ENCODE measurements at places on chromosomes 11 and 22. TPM values are rescaled to one million over a fixed set of nuclear protein-coding genes. Genes with fewer than 3 reads are reported as not detected.

DNA sequence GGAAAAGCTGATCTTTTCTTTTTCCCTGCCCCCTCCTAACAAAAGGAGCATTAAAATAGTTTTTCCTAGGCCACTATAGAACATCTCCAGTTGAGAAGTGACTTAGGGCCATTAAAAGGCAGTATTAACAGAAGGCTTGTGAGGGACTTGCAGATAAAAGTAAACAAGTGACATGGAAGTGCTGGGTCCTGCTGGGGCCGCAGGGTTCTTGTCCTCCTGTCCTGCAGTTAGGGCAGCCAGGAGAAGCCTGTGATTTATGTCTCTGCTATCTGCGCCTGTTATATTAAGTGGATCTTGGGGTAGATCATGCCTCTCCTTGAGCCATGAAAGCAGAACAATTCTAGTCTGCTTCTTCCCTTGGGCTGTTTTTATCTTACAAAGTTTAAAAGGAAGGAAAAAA, 271.4 kb upstream of the C11orf87 start:
- no peak overlapping the region for H3K27ac ChIP-seq
- no peaks in the 10 kb centered on the region for H3K27me3 ChIP-seq
- H3K36me3 ChIP-seq, result no peaks in the 10 kb centered on the region
- no peaks in the 10 kb centered on the region for H3K4me1 ChIP-seq
- H3K4me3 ChIP-seq, result no peak overlapping the region
- DNase-seq, result no peak

DNA sequence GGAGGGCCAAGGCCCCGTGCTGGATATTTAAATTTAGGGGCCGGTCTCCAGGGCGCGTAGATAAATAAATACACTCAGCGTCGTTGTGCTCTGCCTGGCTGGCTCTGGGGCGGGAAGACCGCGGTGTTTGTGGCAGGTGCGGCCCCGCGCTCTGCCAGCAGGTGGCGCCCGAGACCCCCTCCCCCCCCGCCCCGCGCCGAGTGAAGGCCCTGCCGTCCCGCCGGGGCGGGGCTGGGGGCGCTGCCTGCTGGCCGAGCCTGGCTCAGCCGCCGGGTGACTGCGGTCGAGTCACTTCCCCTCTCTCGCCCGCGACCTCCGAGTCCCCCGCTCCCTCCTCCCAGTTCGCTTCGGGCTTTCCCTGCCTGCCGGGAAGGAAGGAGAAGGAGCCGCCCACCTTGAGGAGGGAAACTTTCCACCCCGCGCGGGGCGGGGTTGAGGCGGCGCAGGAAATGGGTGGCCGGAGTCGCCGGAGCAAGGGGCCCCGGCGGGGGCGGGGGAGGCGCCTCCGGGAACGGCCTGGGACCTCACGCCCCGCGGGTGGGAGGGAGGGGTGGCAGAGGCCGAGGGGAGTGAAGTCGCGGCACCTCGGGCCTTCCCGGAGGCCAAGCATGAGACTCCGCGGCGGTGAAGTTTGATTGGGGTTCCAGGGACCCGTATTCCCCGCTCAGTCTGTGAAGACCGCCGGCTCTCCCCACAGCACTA, 1.6 kb upstream of the EHBP1L1 start:
- H3K27me3 ChIP-seq, result no peaks in the 10 kb centered on the region
- H3K27ac ChIP-seq, result peak overlapping the region; percentile 77
- peaks cover 96% of the 10 kb centered on the region for H3K36me3 ChIP-seq
- H3K4me3 ChIP-seq, result peak overlapping the region; percentile 79
- H3K4me1 ChIP-seq, result peaks cover 47% of the 10 kb centered on the region
- peak; percentile 97 for DNase-seq

DNA sequence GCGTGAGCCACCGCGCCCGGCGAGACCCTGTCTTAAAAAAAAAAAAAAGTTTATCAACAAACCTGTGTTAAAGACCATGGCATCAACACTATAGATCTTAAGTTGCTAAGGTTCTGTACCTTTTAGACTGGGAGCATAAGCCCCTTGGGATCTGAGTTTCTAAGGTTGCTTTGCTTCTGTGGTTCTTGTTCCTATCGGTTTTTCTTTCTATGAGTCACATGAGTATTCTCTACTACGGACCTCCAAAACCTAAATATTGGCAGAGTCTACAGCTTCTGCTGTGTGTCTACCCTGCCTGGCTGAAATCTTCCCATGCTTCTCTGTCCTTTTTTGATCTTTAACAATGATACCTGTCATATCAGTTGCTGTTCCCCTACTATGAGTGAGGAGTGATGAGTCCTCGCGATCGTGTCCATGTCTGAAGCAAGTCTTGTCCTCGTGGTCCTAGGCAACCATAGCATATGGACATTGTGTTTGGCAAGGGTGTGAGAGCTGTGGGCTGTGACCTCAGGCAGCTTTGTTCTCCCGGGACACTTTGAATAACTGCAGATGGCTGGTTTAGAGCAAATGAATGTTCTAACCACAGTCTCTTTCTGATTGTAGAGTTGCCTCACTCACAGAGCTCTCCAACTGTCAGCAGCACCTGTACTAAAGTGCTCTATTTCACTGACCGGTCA, 9.0 kb upstream of the DLAT start:
- DNase-seq, result no peak
- H3K27me3 ChIP-seq, result no peaks in the 10 kb centered on the region
- H3K4me1 ChIP-seq, result peaks cover 8% of the 10 kb centered on the region

- DNase-seq, result no peak
- H3K4me3 ChIP-seq, result no peak overlapping the region
- no peaks in the 10 kb centered on the region for H3K36me3 ChIP-seq
- H3K27ac ChIP-seq, result no peak overlapping the region
These were observed 2.1 kb downstream of the SYN3 start for GRCh38 chr22:33056108-33056507.

MS4A7 gene
- total RNA-seq, result not detected

DNA sequence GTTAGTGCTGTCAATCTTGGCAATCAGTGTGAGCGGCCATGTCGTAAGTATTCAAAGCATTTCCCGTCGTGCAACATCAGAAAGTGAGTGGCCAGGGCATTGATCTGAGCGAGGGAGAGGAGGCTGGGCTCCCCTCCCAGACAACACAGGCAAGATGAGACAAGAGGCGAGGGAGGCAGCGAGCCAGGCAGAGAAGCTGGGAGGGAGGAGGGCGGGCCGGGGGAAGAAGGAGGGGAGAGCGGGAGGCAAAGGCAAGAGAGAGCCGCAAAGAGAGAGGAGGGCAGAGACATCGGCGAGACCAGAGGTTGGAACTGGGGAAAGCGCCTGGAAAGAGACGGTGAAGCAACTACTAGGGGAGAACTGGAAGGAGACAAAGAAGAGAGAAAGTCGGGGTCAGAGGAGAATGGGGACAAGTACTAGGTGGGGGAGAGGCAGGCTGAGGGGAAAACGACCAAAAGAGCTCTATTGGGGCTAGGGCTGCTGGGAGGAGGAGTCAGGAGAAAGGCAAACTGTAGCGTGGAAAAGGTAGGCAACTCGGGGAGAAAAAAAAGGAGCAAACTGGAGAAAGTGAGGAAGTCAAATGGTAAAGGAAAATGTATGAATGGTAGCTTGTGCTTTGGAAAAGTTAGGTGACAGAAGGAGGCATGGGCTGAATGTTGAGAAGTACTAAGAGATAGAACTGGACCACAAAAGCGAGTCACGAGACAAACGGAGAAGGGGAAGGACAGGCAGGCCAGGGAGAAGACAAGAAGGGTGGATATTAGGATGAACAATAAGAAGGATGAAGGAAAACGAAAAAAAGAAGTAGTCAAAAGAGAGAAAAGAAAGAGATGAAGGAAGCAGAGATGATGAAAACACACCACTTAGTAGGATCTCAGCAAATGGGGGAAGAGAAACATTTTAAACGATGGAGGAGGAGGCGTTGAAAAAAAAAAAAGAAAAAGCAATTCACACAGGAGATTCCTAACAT, 130.5 kb upstream of the C11orf58 start:
- peaks cover 21% of the 10 kb centered on the region for H3K27me3 ChIP-seq
- H3K4me3 ChIP-seq, result no peak overlapping the region
- no peak overlapping the region for H3K27ac ChIP-seq
- peaks cover 16% of the 10 kb centered on the region for H3K4me1 ChIP-seq

CCDC116 gene
- total RNA-seq, result not detected

- no peak overlapping the region for H3K4me3 ChIP-seq
- H3K4me1 ChIP-seq, result peaks cover 25% of the 10 kb centered on the region
- DNase-seq, result no peak
- no peak overlapping the region for H3K27ac ChIP-seq
These were observed 82.6 kb downstream of the APIP start for GRCh38 chr11:34833602-34834001.

RCOR2 gene
- total RNA-seq, result 0.37 TPM

DNA sequence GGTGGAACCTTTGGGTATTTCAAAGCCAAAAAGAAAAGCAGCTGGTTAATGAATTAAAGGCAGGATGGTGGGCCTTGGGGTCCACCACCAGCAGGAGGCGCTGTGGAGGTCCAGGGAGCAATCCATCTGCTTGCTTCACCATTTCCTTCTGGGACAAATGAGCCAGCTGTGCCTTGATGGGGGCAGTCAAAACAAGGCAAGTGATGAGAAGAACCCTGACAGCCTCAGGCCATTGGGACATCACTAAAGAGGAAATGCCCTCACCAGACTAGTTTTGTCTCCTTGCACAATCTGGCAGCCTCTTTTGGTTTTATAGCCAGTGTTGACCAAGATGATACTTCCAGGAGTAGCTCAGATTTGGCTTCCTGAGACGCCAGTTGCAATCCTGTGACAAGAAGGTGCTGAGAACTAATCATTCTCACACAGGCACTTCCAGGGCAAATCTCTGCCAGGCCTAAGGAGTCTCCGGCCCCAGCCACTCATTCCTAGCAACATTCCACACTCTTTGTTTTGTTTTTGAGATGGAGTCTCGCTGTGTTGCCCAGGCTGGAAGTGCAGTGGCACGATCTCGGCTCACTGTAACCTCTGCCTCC, 38.2 kb upstream of the WEE1 start:
- no peaks in the 10 kb centered on the region for H3K4me1 ChIP-seq
- no peak overlapping the region for H3K4me3 ChIP-seq
- H3K27ac ChIP-seq, result no peak overlapping the region
- DNase-seq, result peak; percentile 76

LRP4 gene
- 0.80 TPM for total RNA-seq

- H3K4me3 ChIP-seq, result no peak overlapping the region
- H3K36me3 ChIP-seq, result peaks cover 5% of the 10 kb centered on the region
- no peak overlapping the region for H3K27ac ChIP-seq
These were observed 1.3 kb downstream of the MRPL23 start for GRCh38 chr11:1948389-1948788.

DNA sequence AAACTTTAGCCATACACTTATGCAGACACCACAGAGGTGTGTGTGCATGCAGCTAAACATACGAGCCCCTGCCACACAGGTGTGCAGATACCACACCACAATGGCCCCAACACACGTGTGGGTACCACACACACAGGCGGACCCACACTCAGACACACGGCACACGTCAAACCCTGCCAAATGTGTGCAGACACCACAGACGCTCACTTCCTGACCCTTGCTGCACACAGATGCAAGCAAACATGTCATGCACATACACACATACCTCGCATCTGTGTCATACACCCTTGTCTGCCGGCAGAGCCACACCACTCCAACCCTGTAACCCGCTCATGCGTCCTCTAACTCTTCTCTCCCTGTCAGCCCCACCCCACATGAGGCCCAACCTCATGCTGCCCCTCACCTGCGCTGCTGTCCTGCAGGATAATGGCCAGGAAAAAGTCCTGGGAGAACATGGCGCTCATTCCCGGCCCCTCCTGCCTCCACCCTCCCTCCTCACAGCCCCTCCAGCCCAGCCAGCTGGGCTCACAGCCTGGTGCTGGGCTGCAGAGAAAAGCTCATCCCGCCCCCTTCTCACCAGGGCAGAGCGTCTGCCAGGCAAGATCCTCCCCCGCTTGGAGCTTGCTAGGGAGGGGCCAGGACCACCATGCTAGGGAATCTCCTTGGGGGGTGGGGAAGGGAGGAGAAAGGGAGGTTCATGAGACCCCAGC, 14.2 kb downstream of the SMPD1 start:
- no peak for DNase-seq
- H3K4me1 ChIP-seq, result no peaks in the 10 kb centered on the region
- no peak overlapping the region for H3K4me3 ChIP-seq
- peaks cover 18% of the 10 kb centered on the region for H3K27me3 ChIP-seq

TMPRSS4 gene
- total RNA-seq, result 132 TPM

EHF gene
- total RNA-seq, result 286 TPM

DNA sequence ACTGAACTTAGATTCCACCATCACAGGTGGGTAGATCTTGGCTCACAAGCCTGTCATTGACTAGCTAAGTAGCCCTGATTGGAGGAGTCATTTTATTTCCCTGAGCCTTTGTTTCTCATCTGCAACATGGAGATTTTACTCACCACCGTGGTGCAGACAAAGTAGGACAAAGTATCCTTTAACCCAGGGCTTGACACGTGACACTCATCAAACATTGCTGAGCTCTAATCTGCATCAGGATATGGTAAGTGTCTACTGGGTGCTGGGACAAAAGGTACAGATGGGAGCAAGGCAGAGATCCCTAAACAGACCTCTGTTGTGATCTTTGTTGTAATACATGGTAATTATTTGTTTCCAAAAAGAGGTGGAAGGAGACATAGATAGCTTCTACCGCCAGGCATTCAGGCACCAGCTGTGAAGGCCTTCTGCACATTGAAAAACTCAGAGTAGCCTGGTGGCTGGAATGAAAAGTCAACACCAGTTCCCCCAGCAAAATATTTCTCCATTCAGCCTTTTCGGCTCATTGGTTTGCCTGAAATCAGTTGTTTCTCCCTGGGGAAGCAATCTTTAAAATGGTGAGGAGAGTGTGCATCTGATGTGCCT, 18.3 kb upstream of the MICAL2 start:
- no peak for DNase-seq
- H3K4me3 ChIP-seq, result peak overlapping the region; percentile 38
- peak overlapping the region; percentile 99 for H3K27ac ChIP-seq
- peaks cover 89% of the 10 kb centered on the region for H3K4me1 ChIP-seq

DNA sequence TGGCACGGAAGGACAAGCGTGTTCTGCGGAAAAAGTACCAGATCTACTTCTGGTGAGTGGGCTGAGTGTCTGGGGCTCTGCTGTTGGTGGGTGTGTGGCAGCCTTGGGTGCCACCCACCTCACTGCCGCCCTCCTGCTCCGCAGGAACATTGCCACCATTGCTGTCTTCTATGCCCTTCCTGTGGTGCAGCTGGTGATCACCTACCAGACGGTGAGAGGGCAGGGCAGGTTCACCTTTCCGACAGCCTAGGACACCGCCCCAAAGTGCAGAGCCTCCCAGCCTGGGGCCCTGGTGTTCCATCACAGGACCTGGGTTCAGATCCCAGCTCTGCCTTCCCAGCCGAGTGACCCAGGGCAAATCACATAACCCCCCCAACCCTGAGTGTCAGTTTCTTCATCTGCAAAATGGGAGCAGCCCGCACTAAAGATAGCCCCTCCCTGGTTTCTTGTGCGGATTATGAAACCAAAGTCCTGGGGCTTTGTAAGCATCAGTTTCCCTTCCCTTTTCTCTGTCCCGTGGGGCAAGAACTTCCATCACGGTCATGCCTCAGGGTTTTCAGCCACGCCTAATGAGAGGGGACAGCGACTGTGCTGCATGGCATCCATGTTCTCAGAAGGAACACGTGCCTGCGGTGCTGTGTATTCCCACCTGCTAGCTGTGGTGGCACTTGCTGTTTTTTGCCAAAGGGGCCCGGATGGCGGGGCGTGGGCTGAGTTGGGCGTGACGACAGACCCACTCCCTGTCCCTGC, 9.8 kb upstream of the TAGLN start:
- H3K27me3 ChIP-seq, result no peaks in the 10 kb centered on the region
- H3K4me1 ChIP-seq, result no peaks in the 10 kb centered on the region
- H3K36me3 ChIP-seq, result no peaks in the 10 kb centered on the region
- no peak overlapping the region for H3K27ac ChIP-seq

- DNase-seq, result no peak
- no peaks in the 10 kb centered on the region for H3K27me3 ChIP-seq
- no peaks in the 10 kb centered on the region for H3K4me1 ChIP-seq
- no peak overlapping the region for H3K27ac ChIP-seq
- H3K4me3 ChIP-seq, result no peak overlapping the region
These were observed 58.9 kb downstream of the SLC5A12 start for GRCh38 chr11:26662916-26663315.

All from Calu3 (cell line).